ENCODE measurements at places on chromosomes 2 and 18.

GRCh38 chr2:7559791-7560190 is 642.6 kb downstream of the RNF144A start:
- DNase-seq, result no peak

DNA sequence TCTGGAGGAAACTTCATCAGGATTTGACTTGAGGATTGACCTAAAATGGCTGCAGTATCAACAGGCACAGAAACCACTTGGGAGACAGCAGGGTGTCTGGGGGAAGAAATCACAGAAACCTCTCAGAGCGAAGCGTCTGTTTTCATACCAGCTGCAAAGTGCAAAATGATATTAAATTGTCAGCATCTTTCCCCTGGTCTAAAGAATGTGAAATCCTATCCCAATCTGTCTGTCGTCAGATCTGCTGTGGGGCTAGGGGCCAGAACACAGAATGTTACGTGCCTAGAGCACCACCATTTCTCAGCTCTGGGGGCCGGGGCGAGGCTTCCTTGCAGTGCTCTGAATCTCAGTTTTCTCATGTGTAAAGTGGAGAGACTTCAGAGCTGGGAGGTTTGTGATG is 54.1 kb upstream of the MYCN start:
- DNase-seq, result no peak

- no peak for DNase-seq
These were observed 630.1 kb upstream of the PIK3C3 start for GRCh38 chr18:41324934-41325333.

- no peak for DNase-seq
These were observed 93.5 kb downstream of the CAPN13 start for GRCh38 chr2:30713698-30714097.

GRCh38 chr18:58402247-58402646 is 226.6 kb downstream of the ALPK2 start:
- no peak for DNase-seq

GRCh38 chr2:12890481-12890991 is 173.8 kb downstream of the TRIB2 start:
- DNase-seq, result no peak

DNA sequence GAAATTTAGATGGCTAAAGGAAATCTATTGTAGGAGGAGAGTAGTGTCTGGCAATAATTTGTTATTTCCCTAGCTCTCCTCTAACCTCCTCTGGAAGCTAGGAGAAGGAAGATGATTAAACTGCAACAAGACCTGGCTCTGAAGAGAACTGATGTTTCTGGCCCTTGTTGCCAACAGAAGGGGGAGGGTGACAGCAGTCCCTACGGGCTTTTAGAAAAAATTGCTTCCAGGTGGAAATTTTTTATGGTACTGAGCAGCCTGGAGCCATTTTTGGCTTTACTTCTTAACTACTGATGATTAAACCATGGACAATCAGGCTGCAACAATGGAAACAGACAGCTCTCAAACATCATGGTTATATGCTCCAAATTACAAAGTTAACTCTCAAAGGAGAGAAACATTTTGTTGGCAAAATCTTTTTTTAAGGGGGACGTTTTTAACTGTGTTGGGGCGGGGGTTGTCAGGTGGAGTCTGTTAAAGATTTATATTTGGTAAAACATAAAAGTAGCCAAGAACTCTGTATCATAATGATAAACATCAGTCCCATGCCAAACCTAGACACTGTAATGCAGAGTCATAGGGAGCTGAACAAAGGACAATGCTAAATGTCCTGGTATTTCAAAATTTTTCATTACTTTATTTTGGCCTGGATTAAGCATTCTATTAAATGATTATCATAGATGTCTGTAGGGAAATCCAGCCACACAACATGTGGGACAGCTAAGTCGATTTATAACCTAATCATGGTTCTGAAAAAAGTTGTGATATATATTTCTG is 70.0 kb downstream of the EXOC6B start:
- no peak for DNase-seq
